ENCODE measurements at places on chromosomes 6 and 20.

DNA sequence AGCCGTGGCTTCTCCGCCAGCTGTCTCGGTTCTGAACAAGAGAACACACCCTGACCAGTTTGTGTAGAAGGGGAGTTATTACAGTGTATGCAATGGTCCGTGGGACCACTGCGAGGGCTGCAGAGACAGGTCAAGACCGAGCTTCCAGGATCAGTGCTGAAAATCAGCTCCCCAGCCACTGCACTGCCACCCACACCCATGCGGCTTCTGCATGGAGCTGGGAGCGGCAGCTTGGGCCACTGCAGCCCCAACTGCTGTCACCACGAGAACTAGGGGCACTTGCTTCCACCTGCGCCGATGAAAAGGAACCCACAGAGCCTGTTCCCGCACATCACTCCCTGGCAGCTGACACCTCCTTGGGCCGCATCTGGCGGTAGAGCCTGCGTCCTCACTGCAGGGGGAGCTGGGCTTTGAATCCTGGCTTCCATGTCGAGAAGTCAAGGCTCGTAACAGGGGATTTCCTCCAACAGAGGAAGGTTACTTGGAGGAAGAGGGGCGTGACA, 56.2 kb downstream of the TMEM242 start:
- DNase-seq: no peak

GRCh38 chr6:34490390-34491090, 24.7 kb downstream of the PACSIN1 start:
- DNase-seq: no peak

GRCh38 chr20:54227241-54227640, 19.4 kb downstream of the PFDN4 start:
- no peak for DNase-seq

DNA sequence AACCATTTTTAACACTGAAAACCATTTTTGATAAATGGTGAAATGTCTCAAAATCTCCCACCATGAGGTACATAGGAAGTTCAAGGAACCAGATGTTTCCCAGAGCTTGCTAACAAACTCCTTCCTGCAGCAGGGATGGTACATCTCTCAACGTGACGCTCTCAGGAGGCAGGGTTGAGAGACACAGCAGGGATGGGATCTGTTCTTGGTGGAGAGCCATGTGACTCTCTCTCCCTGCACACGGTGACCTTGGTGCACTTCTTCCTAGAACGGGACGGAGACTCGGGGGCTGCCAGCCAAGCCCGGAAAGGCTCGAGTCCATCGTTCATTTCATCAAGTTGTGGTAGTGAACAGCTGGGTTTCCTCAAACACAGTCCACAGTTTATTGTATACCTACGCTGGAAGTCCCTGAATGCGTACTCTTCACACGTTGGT, 94.2 kb downstream of the FAM50B start:
- DNase-seq: no peak
